AG20443 (cell line): ENCODE measurements at places on chromosomes 11 and 22.

DNA sequence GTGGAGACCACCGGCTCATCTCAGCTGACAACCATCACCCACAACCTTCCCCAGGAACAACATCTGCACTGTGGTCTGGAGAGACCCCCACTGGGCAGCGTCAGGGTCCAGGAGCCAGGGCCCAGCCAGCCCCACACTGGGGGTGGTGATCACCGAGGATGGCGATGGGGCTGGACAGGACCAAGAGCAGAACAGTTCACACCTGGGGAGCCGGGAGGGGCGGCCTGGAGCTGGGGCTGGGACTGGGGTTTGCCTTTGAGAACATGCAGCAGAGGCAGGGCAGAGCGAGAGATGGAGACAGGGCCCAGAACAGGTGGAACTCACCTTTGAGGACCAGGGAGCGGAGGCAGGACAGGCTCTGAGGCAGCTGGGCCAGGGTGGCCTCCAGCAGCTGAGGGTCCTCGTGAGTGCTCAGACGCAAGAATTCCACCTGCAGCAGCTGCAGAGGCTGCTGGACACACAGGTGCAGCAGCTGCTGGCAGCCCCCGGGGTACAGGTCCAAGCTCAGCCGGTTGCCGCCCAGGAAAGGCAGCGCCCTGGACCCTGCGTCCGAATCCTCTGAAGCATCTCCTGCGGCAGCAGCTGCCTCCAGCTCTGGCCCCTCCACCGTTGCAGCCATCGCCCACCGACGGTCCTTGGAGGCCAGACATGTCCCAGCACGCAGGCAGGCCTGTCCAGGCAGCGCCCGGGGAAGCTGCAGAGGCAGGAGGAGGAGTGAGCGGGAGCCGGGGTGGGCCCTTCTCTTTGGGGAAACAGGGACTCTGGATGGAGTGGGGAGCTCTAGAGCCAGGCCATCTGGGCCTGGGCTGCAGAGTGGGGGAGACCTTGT, 1.0 kb downstream of the PIDD1 start:
- peak; percentile 34 for DNase-seq

DNA sequence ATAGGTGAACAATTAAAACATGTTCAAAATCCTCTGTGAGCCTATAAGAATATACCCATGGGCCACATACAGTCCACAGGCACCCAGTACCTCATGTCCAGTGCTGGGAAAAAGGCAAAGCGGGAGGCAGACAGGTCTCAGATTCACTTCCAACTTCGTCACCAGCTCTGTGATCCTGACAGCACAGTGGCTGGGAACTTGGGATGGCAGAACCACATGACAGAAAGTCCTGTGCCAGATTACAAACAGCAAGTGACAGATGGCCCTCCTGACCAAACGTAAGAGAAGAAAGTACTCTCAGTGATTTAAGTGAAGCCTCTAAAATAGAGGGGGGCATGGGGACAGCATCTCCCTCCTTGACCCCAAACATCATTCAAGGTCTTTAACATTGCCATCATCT, 5.8 kb downstream of the SLC1A2 start:
- DNase-seq, result no peak

- no peak for DNase-seq
These were observed 40.7 kb downstream of the OR4C45 start for GRCh38 chr11:50073113-50074105.

DNA sequence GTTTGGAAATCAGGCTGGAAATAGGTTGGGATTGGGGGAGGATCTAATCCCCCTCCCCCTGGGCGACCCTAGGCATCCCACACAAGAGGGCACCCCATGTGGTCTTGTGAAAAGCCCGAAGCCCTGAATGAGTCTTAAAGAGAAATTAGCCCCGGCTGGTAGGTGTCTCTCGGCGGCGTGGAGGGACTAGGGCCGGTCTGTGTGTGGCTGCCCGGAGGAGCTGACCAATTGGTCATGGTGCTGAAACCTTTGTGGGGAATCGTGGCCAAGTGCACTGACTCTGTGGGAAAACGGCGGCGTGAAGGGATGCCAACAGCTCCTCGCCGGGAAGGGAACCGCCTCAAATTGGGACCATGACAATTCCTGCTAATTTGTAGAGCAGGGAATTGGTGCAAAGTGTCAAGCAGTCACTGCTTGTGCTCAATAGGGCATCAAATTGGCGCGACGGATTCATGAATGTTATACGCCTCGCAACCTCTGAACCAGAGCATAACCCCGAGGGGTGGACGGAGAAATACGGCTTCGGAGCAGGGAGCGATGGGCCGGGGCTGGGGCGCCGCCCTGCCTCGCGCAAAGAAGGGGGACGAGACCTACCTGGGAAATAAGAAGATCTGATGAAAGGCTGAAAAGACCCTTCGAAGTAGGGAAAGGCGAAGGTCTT, 1.5 kb downstream of the DBX1 start:
- peak; percentile 89 for DNase-seq

GRCh38 chr22:30287648-30288418, 1.5 kb downstream of the CASTOR1 start:
- DNase-seq, result peak; percentile 91

- DNase-seq, result no peak
These were observed 14.2 kb upstream of the CCDC89 start for GRCh38 chr11:85699957-85700741.

- no peak for DNase-seq
These were observed 858.7 kb upstream of the CHORDC1 start for GRCh38 chr11:91081440-91082043.

DNA sequence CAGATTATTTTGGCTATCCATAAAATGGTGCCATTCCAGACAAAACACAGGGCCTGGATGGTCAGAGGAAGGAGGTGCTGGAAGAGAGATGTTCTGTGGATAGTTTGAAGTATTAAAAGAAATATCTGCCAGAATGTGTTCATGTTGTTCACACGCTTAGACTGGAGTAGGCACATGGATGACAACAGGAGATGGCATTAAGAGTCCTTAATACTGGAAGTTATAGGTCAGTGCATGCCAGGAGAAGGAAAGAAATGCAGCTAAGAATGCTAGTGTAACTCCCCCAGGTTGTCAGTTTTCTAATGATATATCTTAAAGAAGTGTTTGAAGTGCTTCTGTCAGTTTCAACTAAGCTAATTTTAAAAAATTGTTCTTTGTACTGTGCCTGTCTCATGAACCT, 20.2 kb downstream of the KREMEN1 start:
- DNase-seq, result no peak

GRCh38 chr11:128686021-128686741, 7.7 kb upstream of the FLI1 start:
- DNase-seq, result no peak

- no peak for DNase-seq
These were observed 8.6 kb downstream of the TTLL1 start for GRCh38 chr22:43080616-43081015.

DNA sequence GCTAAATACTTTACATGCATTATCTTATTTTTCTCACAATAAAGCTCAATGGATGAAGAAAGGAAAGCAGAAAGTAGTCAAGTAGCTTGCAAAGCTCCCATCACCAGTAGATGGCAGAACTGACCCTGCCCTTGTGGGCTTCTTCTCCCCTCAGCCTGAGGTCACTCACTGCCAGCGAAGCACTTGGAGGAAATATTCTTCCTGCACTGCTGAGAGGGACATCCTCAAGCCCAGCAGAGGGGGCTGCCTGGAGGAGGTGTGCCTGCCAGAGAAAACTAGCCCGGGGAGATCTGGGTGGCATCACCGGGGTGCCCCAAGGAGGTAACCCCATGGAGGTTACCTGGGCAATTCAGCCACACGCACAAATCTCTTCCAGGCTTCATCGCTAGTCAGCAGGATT, 6.6 kb downstream of the APOL4 start:
- peak; percentile 72 for DNase-seq

- DNase-seq, result no peak
These were observed 34.5 kb downstream of the TENM4 start for GRCh38 chr11:79406376-79406775.

GRCh38 chr22:24244144-24244787, 616 bp downstream of the GGT5 start:
- no peak for DNase-seq

DNA sequence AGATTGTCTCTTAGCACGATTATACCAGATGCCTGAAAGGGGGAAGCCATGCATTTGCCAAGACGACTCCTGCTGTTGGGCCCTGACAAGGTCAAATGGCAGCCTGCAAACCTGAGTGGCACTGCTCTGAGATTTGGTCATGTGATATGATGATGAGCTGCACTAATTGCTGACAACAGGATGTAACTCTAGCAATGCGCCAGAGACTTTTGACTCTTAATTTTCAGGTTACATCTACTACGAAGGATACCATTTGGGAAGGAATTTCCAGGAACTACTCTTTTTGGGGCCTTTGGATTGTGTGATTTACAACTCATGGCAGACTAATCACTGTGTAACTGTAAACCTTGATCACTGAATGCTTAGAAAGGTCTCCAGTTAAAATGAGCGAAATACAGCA, 13.1 kb downstream of the TREH start:
- no peak for DNase-seq

GRCh38 chr11:131328843-131329242, 41.6 kb upstream of the NTM start:
- no peak for DNase-seq

- DNase-seq, result peak; percentile 92
These were observed 373.2 kb downstream of the DDX10 start for GRCh38 chr11:109037856-109038780.

DNA sequence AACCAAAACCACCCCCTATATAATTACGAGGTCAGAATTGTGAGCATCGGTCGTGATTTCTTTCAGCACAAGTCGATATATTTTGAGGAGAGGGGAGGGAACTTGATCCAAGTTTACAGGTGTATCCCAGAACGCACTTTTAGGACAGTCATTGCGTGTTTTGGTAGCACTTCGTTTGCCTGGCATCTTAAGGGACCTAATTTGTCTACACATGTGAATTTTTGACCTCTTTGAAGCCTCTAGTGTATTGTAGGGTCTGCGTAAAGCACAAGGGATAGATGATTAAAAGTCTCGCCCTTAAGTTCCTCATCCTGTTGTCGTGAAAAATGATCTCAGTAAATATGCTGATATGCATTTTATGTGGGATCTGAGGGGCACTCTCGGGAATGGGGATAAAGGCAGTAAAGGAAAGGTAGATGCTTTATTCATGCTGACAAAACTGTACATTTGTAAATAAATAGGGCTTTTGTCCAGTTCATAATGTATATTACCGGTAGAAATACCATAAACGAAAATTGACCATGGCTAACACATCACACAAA, 632 bp upstream of the CCDC34 start:
- DNase-seq, result no peak

DNA sequence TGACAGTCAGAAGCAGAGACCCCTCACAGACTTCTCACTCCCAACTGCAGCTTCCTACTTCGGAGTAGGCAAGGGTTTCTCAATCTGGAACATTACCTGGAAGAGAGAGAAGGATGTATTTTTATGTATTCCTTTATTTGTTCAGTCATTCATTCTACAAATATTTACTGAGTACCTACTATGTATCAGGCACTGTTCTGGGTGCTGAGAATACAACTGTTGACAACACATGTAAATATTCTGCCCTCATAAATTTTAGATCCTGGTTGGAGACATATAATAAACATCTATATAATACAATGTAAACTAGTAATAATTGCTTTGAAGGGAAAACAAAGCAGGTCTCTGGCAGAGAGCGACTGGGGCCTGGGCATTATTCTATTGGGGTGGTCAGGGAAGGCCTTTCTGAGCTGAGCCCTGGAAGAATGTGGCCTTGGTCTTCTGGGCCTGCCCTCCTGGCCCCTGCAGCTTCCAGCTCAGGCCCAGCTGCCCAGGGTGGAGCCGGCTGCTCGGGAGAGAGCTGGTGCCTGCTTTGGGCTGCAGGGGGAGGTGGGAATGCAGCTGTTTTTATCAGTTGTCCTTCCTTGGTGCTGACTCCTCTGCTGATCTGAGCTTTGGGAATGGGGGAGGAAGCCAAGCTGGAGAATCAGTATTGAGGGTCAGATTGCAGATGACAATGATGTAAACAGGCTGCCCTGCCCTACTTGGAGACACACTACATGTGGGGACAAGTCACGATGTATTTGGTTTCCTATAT, 46.8 kb downstream of the PKNOX2 start:
- DNase-seq, result no peak

DNA sequence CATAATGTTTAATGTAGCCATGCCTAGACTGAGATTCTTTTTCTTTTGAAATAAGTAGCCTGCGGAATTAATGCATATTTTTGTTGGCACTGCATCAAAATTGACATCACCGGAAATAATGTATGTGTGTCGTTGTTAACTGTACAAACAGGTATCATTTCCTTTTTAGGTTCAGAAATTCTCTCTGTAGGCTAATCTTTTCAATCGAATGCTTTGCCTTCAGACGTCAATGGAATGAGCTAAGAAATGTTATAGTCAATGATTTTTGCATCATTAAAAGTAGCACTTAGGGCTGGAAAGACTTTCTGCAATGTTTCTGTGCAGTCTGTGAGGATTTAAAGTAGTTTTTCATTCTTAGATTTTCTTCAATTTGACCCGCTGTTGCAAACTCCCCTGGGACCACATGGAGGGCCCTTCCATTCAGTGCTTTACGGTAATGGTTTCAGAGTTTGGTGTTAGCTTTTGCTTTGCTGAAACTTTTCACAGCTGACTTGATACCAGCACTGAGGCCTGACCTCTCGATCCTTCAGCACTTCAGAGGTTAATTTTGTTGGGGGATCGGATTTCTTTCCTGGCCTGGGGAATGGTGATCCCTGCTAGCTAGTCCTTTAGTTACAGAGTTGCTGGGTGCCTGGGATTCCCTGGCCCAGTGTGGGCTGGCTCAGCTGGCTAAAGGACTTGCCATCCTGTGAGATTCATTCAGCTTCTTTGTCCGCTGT, 137.8 kb downstream of the DBX1 start:
- no peak for DNase-seq

DNA sequence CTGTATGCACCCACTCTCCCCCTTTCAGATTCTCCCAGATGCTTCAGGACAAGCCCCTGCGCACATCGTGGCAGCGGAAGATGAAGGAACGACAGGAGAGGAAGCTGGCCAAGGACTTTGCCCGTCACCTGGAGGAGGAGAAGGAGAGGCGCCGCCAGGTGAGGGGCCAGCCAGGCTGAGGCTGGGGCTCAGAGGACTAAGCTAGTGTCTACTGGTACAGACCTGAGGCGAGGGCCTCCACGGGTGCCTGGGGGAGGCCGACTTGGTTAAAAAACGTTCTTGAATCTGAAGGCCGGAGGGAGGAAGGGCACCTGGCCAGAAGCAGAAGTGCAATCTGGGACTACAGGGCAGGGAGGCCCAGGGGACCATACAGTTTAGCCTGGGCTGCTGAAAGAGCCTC, 6.0 kb downstream of the CCDC86 start:
- DNase-seq, result no peak

- DNase-seq, result peak; percentile 34
These were observed 1.3 kb downstream of the DENND5A start for GRCh38 chr11:9263840-9264315.

GRCh38 chr11:47271961-47272661, 2.2 kb downstream of the MADD start:
- DNase-seq, result no peak
